ENCODE measurements at places on chromosomes 3 and 15. TPM values are rescaled to one million over a fixed set of nuclear protein-coding genes. Genes with fewer than 3 reads are reported as not detected.

DNA sequence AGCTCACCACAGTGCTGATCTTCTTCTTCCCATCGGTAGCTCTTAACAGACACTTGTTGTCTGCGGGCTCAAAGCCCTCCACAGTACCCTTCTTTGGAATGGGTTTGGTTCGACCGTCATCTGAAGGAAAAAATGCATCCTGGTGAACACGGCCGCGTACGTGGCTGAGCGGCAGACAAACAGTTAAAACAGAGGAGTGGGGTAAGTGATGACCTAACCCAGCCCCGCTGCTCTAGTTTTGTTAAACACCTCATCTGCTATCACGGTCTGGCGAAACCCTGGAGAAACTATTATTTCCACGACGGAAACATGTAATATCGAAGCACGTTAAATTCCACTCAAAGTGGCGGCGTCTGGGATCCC lies 725 bp downstream of the SRP14 start:
- DNase-seq: no peak

GRCh38 chr3:98172621-98173020 lies 6.1 kb downstream of the OR5H15 start:
- DNase-seq: no peak

- no peak for DNase-seq
Observed at GRCh38 chr3:143697975-143698374, 150.3 kb downstream of the SLC9A9 start.

- no peak for DNase-seq
Observed at GRCh38 chr3:187896646-187897045, 151.4 kb upstream of the BCL6 start.

DNA sequence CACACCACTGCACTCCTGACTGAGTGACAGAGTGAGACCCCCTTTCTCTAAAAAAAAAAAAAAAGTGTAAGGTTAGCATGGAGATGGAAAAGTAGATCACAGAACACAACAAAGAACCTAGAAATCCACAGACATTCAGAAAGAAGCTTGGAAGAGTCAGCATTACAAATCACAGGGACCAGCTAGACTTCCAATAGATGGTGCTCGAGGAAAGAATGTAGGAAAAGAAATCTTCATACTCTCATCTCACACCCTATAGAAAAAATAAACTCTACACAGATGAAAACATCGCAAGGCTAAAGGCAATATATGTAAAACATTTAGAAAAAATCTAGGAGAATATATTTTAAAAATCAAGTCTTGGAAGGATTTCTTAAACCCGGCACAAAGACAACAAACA lies 94.5 kb upstream of the ABHD17C start:
- DNase-seq: no peak

- no peak for DNase-seq
Observed at GRCh38 chr15:80978685-80979329, 10.8 kb downstream of the MESD start.

DNA sequence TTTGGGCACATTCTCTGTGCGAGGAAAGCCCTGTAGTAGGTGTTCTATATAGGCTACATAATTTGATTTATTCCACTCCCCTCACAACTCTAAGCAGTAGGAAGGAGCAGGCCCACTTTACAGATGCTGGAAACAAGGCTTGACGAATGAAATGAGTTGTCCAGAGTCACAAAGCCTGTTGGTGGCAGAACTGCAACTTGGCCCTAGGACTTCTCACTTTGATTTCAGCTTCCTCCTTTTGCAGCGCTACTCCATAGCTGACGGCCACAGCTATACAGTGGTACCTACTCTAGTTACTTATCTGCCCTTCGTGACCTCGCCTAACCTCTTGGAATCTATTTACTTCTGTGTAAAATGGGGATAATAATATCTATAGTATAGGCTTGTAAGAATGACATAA lies 2.5 kb upstream of the IRAK2 start:
- no peak for DNase-seq

DNA sequence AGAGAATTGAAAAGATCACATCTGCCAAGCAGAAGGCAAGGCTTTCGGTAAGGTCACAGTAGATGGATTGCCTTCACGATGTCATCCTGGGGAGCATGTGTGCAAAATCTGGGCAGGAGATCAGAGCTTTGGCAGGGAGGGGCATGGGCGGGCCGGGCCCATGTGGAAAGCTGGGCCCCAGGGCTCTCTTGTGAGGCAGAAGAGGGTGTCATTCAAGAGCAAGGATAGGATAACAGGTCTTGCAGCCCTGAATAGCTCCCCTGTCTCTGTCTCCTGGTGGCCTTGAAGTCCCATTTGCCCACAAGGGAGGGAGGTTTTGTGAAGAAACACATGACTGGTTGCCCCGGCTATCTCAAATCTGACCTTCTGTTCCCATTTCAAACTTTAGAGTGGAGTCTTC lies 172.0 kb downstream of the OPA1 start:
- DNase-seq: peak; percentile 50

DNA sequence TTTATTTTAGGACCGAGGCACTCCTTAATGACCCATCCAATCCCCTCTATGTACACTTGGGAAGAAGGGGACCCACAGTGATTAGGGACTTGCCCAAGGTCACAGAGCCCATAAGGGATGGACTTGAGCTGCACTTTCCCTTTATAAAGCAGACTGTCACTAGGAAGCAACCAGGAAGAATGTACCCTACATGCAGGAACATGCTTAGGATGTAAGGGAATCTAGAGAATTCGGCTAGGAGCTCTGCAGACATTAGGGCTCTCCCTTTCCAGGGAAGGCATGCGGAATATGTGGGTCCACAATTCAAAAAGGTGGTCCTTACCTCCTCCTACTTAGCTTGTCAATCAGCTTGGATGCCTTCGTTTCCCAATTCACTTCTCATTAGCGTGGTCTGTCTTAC lies 78.7 kb downstream of the TMEM266 start:
- no peak for DNase-seq

GRCh38 chr3:14429237-14429636 lies 26.8 kb downstream of the SLC6A6 start:
- no peak for DNase-seq

DNA sequence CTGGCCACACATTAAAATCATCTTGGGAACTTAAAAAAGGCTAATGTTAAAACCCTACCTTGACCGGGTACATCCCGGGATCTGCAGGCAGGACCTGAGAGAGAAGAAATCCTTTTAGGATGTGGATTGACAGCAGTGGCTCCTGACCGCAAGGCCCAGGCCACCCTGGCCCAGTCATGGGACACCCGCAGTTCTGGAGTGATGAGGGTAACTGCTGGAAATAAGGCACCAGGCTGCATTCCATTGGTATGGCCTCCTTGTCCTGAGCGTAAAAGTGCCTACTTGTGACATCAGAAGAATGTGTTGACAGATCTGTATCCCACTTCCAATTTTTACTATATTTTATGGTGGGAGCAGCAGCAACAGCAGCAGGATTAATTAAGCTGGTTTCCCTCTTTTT lies 63.4 kb upstream of the GSK3B start:
- DNase-seq: no peak

- no peak for DNase-seq
Observed at GRCh38 chr15:80107774-80108173, 45.0 kb upstream of the FAH start.

GRCh38 chr3:146189519-146190173 lies 28.7 kb upstream of the PLOD2 start:
- DNase-seq: no peak

DNA sequence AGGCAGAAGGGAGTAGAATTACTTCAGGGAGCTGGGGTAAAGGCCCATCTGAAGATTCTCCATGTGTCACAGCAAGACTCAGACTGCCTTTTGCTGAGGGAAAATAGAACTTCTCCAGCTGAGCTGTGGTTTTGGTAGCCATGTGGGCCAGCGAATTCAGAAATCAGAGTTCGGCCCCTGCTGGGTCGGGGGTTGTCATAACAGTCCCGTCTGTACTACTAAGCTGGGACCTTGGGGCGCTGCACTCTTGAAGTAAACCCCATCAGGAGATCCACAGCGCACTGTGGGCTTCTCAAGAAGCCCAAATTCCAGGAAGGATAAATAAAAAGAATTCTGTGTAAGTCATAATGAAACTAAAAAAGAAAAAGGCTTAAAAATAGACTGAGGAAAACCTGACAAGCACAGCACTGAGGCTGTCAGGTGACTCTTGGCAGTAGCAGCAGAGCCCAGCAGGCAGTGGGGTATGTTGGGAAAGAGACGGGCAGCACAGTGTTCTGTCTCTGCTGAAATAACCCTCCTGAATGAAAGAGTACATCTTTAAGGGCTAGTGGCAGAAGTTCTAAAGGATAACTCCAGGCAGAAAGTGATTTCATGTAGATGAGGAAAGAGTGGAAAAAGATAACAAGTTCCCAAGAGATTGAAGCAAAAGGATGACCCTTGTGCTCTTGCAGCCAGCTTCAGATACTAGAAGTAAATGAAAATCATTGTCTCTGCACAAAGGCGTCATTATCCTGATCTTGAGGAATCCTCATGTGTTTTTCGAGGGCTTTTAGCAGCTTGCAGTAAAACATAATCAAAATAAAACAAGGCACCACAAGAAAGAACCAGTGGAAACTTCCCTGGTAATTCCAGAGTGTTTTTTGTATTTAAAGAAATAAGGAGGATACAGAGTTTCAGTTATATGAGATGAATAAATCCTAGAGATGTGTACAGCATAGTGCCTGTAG lies 74.5 kb downstream of the RAB7A start:
- DNase-seq: no peak

GRCh38 chr15:94526071-94526689 lies 294.8 kb downstream of the MCTP2 start:
- DNase-seq: no peak

DNA sequence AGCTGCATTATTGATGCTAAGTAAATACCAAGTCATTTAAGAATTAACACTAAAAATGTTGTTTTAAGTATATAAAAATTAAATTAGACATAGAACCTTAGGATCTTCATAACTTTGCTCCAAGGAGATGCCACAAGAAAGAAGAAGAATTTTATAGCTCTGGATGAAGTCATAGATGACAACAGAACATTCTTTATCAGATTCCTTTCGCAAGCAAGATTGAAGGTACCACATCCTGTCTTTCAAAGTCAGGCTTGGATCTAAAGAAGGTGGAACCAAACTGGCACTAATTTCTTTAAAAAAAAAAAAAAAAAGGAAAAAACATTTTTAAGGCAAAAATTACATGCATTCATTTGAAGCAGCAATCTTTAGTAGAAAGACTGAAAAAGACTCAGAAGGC lies 62.5 kb downstream of the POLQ start:
- DNase-seq: no peak

DNA sequence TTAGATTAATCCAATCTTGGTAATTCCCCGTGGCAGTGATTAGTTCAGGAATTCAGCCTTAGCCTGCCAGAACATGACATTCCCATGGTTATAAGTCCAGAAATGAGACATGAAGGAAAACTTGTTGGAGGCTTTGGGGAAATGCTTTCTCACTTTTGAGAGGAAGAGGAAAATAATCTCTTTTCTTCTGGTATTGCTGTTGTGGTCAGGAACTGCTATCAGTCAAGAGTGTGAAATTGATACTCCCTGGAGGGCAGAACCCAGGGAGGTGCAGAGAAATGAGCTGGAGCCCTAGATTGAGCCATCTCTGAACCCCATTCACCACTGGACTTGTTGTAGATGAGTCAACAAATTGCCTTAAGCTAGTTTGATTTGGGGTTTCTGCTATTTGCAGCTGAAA lies 38.6 kb upstream of the APH1B start:
- no peak for DNase-seq

GRCh38 chr3:28973609-28974008 lies 307.3 kb upstream of the RBMS3 start:
- no peak for DNase-seq

DNA sequence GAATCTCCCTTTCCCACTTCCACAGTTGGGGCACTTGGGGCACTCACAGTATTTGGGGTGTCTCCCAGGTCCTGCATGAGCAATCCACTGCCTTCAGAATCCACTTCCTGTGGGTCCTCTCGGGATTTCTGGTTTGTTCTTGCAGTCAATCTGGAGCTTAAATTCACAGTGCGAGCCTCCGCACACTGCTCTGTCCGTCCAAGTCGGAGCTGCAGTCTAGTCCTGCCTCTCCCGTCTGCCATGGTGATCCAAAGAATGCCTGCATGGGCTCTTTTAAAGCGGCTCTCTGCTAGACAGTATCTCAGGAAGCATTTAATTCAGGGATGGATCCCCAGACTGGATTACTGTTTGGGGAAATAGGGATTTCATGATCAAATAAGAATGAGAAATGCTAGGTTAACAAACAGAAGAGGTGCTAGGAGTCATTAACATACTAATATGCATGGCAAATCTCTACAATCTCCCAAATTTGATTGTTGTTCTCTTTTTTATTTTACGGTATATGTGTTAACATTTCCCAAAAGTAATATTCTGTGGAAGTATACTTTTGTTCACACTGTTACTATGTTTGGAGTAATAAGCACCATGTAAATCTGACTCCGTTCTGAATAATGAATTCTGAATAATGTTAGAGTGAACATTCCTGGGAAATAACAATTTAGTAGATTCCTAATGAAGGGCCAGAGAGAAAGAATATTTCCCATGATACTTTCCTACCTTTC lies 142.5 kb downstream of the HCN4 start:
- no peak for DNase-seq

- DNase-seq: no peak
Observed at GRCh38 chr15:89399238-89400115, 64.9 kb upstream of the POLG start.

DNA sequence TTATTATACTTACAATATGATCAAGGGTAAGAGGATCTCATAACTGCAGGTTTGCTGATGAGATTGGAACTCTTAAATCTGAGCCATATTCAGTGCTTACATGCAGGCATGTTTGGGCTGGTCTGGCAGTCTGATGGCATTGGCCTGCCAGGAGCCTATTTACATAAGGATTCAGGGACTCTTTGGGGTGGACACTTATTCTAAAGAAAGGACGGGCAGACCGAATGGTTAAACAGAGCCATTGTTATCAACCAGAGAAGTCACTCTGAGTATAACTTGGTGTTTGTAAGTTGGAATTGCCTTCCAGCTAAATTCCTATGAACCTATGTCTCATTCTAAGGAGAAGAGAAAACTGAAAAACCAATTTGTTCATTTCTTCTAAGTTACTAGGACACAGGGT lies 932.8 kb downstream of the IGSF11 start:
- no peak for DNase-seq

- no peak for DNase-seq
Observed at GRCh38 chr3:153163393-153163724, 1.3 kb downstream of the RAP2B start.

DNA sequence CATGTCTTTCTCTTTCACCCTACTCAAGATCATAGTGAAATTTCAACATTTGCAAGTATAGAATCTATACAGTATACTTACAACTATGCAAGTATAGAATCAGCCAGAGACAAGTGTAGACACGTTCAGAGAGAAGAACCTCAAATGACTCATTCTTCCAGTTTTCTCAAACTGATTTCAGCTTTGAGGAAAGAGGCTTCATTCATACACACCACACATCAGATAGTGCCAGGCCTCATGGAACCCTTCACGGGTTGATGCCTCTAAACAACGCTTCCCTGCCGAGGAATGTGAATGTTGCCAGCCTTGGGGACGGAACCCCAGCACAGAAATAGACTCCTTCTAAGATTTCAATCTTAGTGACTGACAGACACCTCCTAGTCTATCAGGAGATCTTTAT lies 135.7 kb downstream of the FOXP1 start:
- DNase-seq: no peak

Gene FAM43A
- 13.9 TPM for total RNA-seq

Gene CHST2
- 17.5 TPM for total RNA-seq

Gene IMPG2
- total RNA-seq: 0.53 TPM

Gene TMEM207
- total RNA-seq: not detected

Gene IL16
- total RNA-seq: not detected

Gene ECE2
- total RNA-seq: not detected

Gene OSTN
- 1.4 TPM for total RNA-seq

Gene KLHL40
- 0.12 TPM for total RNA-seq

Gene PTPN9
- 26.2 TPM for total RNA-seq

Gene PAQR5
- 7.8 TPM for total RNA-seq

Gene CCRL2
- 0.17 TPM for total RNA-seq

Gene ITIH4
- total RNA-seq: 4.1 TPM

Gene ANKRD63
- total RNA-seq: 1.5 TPM

Gene GJD2
- 0.89 TPM for total RNA-seq
